ENCODE measurements at places on chromosomes 11 and 22.
A peak's percentile ranks its signal among the peaks of the same experiment; 100 is the strongest.

DNA sequence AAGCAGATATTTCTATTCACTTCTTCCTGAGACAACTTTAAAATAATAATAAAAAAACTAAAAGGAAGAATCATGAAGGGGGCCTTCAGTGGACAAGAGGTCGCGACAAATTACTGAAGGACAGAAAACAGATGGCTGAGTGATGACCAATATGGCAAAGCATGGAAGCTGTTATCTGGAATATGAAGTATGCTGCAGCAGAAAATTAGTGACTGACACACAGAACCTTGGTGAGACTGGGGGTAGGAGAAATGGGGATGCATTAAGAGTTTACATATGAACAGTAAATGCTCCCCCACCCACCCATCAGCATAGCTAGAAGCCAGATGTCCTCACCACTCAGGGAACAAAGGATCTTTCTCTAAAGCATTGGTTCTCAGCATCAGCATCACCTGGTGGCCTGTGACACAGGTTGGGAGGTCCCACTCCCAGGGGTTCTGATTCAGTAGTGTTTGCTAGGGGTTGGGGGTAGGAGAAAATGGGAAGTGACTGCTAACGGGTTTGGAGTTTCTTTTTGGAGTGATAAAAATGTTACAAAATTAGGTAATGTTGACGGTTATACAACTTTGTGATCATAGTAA, 59.7 kb downstream of the NARS2 start:
- no peak for DNase-seq

- DNase-seq = no peak
Measured at GRCh38 chr22:49349181-49349835, 478.4 kb downstream of the BRD1 start.

- DNase-seq = no peak
Measured at GRCh38 chr22:26170112-26170492, 840 bp downstream of the SEZ6L start.

- DNase-seq = no peak
Measured at GRCh38 chr11:96161307-96162089, 181.5 kb downstream of the MAML2 start.

- DNase-seq = no peak
Measured at GRCh38 chr11:29018631-29019030, 910.4 kb downstream of the METTL15 start.

DNA sequence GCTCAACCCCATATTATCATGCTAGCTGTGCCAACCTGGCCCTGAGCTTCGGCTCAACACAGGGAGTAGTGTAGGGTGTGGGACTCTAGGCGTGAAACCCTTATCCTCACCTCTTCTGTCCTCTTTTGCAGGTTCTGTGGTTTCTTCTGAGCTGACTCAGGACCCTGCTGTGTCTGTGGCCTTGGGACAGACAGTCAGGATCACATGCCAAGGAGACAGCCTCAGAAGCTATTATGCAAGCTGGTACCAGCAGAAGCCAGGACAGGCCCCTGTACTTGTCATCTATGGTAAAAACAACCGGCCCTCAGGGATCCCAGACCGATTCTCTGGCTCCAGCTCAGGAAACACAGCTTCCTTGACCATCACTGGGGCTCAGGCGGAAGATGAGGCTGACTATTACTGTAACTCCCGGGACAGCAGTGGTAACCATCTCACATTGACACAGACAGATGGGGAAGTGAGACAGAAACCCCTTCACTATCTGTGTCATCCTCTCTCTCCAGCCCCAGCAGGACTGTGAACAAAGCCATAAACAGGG, 76.4 kb downstream of the GGTLC2 start:
- no peak for DNase-seq

DNA sequence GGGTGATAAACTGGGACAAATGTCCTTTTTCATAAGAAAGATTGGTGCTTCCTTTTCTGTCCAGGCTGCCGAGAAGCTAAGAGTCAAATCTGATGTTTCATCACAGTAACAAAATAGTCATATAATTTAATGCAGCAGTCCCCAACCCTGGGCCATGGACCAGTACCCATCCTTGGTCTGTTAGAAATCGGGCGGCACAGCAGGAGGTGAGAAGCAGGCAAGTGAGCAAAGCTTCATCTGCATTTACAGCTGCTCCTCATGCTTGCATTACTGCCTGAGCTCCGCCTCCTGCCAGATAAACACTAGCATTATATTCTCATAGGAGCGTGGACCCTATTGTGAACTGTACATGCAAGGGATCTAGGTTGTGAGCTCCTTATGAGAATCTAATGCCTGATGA, 26.2 kb downstream of the PRR14L start:
- no peak for DNase-seq

- DNase-seq = no peak
Measured at GRCh38 chr11:36056160-36056751, 112.4 kb downstream of the LDLRAD3 start.

- DNase-seq = no peak
Measured at GRCh38 chr11:57674251-57674650, 6.3 kb downstream of the ZDHHC5 start.

- no peak for DNase-seq
Measured at GRCh38 chr11:106133529-106133928, 56.1 kb downstream of the AASDHPPT start.

GRCh38 chr22:46201059-46201757, 48.9 kb downstream of the CDPF1 start:
- DNase-seq = no peak

- DNase-seq = no peak
Measured at GRCh38 chr22:19714312-19715187, at the start of gene SEPTIN5. Gene SEPTIN5, plus strand, starts transcription at chr22:19714503. Its CDS starts 86 bp downstream, at chr22:19714589.

DNA sequence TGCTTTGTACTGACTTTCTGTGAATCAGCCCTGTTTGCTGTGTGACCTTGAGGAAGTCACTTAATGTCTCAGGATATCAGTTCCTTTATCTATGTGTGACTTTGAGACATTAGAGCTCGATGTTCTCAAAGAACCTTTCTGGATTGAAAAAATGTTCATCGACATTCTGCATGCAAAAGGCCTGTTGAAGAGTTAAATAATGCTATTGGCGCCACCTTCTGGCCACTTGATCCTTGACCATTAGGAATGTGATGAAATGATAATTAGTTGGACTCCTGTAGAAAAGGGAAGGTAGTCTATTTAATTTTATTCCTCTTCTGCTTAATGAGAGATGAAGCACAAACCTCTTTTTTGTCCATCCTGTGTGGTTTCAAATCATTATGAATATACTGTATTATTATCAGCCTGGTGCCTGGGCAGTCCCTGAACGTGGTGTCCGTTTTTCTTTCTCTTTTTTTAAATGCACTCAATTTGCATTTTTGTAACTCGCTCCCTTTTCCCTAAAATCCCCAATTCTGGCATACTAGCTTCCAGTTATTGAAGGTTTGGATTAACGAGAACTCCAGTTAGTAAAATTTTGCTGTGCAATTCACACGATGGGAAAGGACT, 20.7 kb downstream of the ELF5 start:
- DNase-seq = peak; percentile 41

DNA sequence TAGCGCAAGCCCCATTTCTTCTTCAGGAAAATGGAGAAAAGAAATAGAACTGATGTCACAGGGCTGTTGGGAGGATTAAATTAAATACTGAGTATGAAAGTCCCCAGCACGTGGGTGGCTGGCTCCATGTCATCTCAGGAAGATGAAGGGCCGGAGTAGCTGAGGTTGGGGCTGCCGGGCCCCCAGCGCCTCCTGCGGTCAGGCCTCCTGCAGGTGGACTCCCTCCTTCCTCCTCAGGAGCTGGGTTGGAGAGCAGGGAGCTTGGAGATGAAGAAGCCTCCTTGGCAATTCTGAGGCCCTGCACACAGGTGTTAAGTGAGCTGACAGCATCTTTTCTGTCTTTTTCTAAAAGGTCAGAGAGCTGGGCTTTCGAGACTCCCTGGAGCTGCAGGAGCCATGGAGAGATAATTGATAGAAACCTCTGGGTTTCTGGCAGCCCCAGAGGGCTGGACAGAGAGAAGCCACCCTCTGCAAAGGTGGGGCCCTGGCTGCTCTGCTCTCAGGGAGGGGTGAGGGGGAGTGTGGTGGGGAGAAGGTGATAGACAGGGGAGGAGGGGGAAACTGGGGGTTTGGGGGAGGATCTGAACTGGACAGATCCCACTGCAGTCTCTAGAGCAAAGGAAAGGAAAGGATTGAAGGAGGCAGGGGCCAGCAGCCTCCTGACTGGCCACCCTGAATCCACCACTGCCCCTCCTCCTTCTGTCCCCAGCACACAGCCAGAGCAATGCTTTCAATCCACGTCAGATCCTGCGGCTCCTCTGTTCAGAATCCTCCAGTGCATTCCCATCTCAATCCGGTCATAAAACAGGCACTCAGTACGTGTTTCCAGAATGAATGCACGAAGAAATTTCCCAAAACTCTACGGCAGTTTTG, 210.8 kb downstream of the CEP164 start:
- DNase-seq = no peak

- DNase-seq = no peak
Measured at GRCh38 chr22:45598596-45599217, 72.9 kb upstream of the ATXN10 start.

- no peak for DNase-seq
Measured at GRCh38 chr11:113540416-113541330, 65.5 kb upstream of the DRD2 start.

DNA sequence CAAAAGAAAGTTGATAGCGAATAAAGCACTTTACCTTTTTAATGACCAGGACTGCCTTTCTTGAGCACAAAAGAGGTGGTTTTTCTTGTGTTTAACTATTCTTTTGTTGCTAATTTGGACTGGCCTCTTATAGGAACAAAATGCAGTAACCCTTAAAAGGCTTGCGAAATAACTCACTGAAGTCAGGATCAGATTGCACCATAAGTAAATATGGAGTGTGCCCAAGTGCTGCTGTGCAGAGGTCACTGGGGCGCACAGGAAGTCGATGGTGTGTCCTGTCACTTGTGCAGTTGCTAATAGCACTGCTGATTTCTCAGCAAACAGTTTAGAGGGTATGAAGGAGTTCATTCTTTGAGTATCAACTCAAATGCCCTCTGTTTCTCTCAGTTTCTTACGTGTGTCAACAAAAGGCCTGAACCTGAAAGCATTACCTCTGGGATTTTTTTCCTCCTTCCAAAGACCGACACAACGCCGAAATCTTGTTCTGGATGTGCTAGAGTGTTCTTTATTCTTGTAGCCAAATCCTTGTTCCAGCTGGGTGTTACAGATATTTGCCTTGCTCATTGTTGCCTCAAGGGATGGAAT, 71.3 kb downstream of the ATXN10 start:
- DNase-seq = no peak

- DNase-seq = peak; percentile 60
Measured at GRCh38 chr22:43993072-43993760, 30.9 kb upstream of the PARVB start.

DNA sequence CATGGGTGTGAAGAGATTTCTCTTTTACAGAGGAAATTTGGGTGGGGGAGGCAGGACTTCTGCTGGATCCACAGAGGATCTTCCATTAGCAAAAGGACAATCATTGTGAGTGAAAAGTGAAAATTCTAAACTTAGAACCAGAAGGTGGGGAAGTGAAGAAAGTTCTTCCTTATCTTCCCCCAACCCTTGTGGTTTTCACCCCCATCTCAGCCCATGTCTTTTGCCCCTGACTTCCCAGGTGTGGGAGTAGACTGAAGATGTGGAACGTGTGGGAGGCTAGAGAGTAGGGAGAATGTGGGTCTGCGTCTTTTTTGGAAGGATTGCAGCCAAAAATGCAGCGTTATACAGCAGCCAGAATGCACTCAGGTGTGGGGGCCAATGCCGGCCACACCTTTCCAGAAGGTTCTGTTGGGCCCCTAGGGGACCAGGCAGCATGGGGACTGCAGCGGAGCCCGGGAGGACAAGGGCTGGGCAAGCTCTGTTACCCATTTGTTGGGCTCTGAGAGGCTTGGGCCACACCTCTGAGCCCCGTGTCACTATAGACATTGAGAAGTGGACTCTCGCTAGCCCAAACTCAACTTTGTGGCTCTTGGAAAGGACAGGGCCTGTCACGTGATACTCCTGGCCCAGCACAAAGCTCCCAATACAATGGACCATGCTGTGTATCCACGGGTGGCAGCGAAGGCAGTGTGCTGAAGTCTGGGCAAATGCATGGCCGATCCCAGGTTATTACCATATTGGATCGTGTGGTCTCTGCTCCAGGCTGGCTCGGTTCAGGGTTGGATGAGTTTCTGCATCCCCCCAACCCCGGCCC, 32.8 kb upstream of the LINC01488 start:
- no peak for DNase-seq

GRCh38 chr11:60951904-60952741, at the start of gene SLC15A3:
Gene SLC15A3, minus strand, starts transcription at chr11:60952176. Its CDS starts 625 bp downstream, at chr11:60951551.
- peak; percentile 19 for DNase-seq

DNA sequence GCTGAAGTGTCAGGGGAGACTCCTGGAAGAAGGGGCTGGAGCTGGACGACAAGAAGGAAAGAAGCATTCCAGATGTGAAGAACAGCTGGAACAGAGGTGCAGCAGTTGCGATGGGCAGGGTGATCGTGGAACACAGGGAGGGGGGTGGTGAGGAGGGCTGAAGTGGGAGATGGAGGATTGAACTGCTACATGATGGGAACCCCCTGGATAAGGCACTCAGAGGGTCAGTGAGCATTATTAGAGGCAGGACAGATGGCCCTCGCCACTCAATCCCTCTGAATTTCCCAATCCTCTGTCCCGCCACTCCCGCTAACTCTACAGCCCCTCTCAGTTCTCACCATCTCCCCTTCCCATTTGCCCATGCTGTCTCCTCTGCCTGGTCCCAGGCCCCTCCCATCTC, 14.0 kb downstream of the SERPINH1 start:
- DNase-seq = no peak

DNA sequence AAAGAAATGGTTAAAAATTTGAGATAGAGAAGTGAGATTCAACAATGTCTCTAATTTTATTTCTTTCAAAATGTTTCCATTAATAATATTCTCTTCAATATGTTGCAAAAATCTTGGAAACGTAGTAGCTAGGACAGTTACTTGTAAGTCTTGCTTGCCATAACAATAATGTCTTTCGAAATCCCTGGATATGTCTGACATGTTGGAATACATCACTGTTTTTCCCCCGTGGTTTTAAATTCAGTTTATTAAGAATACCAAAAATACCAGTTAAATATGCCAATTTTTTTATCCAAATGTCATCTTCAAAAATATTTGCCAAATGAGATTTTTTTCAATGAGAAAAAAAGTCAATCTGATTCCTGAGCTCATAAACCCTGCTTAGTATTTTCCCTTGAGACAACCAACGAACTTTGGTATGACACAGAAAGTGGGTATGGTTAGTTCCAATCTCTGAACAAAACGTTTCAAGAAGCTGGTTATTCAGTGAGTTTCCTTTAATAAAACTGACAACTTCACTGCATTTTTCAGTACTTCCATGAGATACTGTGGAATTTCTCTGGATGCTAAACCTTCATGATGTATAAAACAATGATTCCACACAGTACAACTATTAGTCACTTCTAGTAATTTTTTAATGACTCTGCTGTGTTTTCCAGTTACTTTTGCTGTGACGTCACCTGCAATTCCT, 36.7 kb upstream of the AMPD3 start:
- DNase-seq = no peak

- no peak for DNase-seq
Measured at GRCh38 chr11:109911488-109911887, 181.7 kb upstream of the ZC3H12C start.

- DNase-seq = no peak
Measured at GRCh38 chr11:68002575-68002937, 1.3 kb downstream of the UNC93B1 start.

DNA sequence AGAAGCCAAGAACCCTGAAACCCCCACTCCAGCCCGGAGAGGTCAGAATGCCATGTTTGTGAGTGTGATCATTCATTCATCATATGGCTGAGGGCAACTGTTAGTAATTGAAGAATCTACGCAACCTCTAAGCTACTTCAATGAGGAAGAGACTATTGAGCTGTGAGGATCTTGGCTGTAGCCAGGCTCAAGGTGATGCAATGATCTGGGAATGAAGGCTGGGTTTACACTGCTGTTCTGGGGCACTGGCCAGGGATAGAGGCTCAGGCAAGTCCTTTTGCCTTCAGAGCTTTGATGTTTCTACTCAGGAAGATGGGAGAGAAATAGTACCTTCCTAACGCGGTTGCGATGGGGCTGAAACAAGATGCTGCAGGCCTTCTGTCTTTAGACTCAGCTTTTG, 12.9 kb downstream of the CRYBB2 start:
- DNase-seq = no peak
